Type B pancreatic cell (in vitro differentiated cells): ENCODE measurements at places on chromosomes 2 and 18. TPM values are rescaled to one million over a fixed set of nuclear protein-coding genes. Genes with fewer than 3 reads are reported as not detected.

GRCh38 chr2:236855866-236856847, 229.5 kb upstream of the COPS8 start:
- peak overlapping the region; percentile 63 for H3K4me3 ChIP-seq
- H3K4me1 ChIP-seq: peaks cover 79% of the 10 kb centered on the region
- H3K36me3 ChIP-seq: peaks cover 5% of the 10 kb centered on the region
- H3K27me3 ChIP-seq: peaks cover 20% of the 10 kb centered on the region
- peak; percentile 66 for DNase-seq

- peaks cover 92% of the 10 kb centered on the region for H3K27me3 ChIP-seq
- no peaks in the 10 kb centered on the region for H3K4me1 ChIP-seq
- H3K36me3 ChIP-seq: no peaks in the 10 kb centered on the region
- H3K27ac ChIP-seq: no peak overlapping the region
- no peak overlapping the region for H3K4me3 ChIP-seq
- DNase-seq: no peak
These were observed 5.4 kb downstream of the MARCHF4 start for GRCh38 chr2:216366777-216367471.

DNA sequence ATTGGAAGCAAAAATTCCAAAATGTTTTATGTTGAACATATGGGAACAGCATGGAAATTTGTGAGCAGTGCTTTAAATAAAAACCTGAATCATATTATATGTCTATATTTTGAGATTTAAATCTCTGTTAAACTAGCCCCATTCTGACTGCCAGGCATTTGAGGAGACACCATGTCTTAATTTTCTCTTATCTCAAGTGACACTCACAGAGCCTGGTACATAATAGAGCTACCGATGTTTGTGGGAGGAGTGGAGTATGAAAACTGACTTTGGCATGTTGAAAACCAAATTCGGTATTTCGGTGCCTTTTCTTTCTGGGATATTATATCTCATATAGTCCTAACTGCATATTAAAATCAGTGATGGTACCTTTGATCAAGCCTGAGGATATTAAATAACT, 124.1 kb downstream of the PTPRM start:
- H3K27ac ChIP-seq: no peak overlapping the region
- no peak overlapping the region for H3K4me3 ChIP-seq
- H3K4me1 ChIP-seq: no peaks in the 10 kb centered on the region
- H3K27me3 ChIP-seq: no peaks in the 10 kb centered on the region
- DNase-seq: no peak
- no peaks in the 10 kb centered on the region for H3K36me3 ChIP-seq

- no peaks in the 10 kb centered on the region for H3K36me3 ChIP-seq
- no peak overlapping the region for H3K27ac ChIP-seq
- H3K4me1 ChIP-seq: peaks cover 15% of the 10 kb centered on the region
- DNase-seq: no peak
- H3K4me3 ChIP-seq: no peak overlapping the region
- peaks cover 3% of the 10 kb centered on the region for H3K27me3 ChIP-seq
These were observed 133.5 kb downstream of the FAM124B start for GRCh38 chr2:224268441-224268840.

- DNase-seq: no peak
- no peaks in the 10 kb centered on the region for H3K27me3 ChIP-seq
- H3K36me3 ChIP-seq: no peaks in the 10 kb centered on the region
- H3K27ac ChIP-seq: no peak overlapping the region
- H3K4me1 ChIP-seq: no peaks in the 10 kb centered on the region
These were observed 343.6 kb downstream of the TDRD15 start for GRCh38 chr2:21467280-21467818.

- H3K27me3 ChIP-seq: no peaks in the 10 kb centered on the region
- H3K27ac ChIP-seq: no peak overlapping the region
- DNase-seq: no peak
These were observed 658.8 kb upstream of the ID2 start for GRCh38 chr2:8022908-8023640.

GRCh38 chr2:236641051-236641726, 71.6 kb downstream of the ACKR3 start:
- H3K27me3 ChIP-seq: no peaks in the 10 kb centered on the region
- H3K27ac ChIP-seq: no peak overlapping the region
- DNase-seq: no peak
- H3K4me1 ChIP-seq: peaks cover 16% of the 10 kb centered on the region
- H3K36me3 ChIP-seq: peaks cover 8% of the 10 kb centered on the region

DNA sequence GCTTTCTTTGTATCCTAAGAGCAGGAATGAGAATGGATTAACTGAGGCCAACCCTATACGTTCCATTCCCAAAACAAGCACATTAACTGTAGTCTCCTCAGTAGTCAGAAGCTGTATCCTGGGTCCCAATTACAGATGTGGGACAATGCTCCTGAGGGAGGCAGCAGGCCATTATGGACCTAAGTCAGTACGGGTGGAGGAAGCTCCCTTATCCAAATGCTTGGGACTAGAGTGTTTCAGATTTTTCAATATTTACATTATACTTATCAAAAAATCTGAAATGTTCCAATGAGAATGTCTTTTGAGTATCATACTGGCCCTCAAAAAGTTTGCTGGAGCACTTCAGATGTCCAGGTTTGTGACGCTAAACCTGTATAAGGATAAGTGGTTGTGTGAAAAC, 90.1 kb downstream of the PRELID3A start:
- no peak overlapping the region for H3K4me3 ChIP-seq
- H3K4me1 ChIP-seq: no peaks in the 10 kb centered on the region
- no peak for DNase-seq
- no peak overlapping the region for H3K27ac ChIP-seq
- H3K27me3 ChIP-seq: no peaks in the 10 kb centered on the region

- H3K36me3 ChIP-seq: no peaks in the 10 kb centered on the region
- H3K4me1 ChIP-seq: no peaks in the 10 kb centered on the region
- DNase-seq: no peak
- H3K27me3 ChIP-seq: peaks cover 7% of the 10 kb centered on the region
These were observed 25.8 kb upstream of the IL18RAP start for GRCh38 chr2:102397209-102397608.

GRCh38 chr18:58097121-58097906, 53.3 kb downstream of the NEDD4L start:
- H3K27me3 ChIP-seq: no peaks in the 10 kb centered on the region
- H3K27ac ChIP-seq: peak overlapping the region; percentile 36
- H3K36me3 ChIP-seq: peaks cover 9% of the 10 kb centered on the region
- peaks cover 59% of the 10 kb centered on the region for H3K4me1 ChIP-seq
- no peak for DNase-seq

GRCh38 chr2:230868947-230869913, 4.5 kb downstream of the ITM2C start:
- H3K36me3 ChIP-seq: no peaks in the 10 kb centered on the region
- peak overlapping the region; percentile 95 for H3K27ac ChIP-seq
- H3K4me1 ChIP-seq: peaks cover 45% of the 10 kb centered on the region
- peak; percentile 64 for DNase-seq
- H3K27me3 ChIP-seq: no peaks in the 10 kb centered on the region

GRCh38 chr2:45986509-45986908, 310.7 kb upstream of the EPAS1 start:
- H3K27ac ChIP-seq: no peak overlapping the region
- no peak overlapping the region for H3K4me3 ChIP-seq
- H3K36me3 ChIP-seq: peaks cover 17% of the 10 kb centered on the region
- no peaks in the 10 kb centered on the region for H3K27me3 ChIP-seq

DNA sequence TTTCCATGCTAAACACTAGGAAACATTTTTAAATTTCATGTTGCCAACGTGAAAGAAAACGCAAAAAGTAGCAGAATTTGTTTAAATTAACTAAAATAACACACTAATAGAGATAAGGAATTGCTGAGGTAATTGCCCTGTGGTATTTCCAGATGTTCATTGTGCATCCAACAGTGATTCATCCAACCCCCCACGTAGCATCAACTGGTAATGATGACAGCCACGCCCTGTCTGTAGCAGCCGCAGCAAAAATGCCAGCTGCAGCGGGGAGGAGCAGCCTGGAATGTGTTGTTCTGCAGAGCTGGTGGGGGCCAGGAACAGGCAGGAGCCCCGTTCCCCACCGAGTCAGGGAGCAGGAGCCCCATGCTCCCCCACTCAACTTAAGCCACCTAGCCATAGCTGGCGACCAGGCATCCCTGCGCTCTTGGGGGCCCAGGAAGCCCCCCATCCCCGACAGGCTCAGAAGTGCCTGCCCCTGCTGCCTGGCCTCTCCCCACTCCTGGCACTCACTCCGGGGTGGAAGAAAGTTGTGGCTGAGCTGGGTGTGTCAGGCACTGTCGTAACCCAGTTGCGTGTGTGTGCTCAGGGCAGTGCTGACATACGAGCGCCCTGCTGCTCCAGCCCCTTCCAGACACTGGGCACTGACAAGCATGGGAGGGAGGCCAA, 695.1 kb upstream of the ACVR2A start:
- H3K27me3 ChIP-seq: no peaks in the 10 kb centered on the region
- H3K4me1 ChIP-seq: no peaks in the 10 kb centered on the region
- no peaks in the 10 kb centered on the region for H3K36me3 ChIP-seq
- no peak for DNase-seq
- no peak overlapping the region for H3K4me3 ChIP-seq
- H3K27ac ChIP-seq: no peak overlapping the region

DNA sequence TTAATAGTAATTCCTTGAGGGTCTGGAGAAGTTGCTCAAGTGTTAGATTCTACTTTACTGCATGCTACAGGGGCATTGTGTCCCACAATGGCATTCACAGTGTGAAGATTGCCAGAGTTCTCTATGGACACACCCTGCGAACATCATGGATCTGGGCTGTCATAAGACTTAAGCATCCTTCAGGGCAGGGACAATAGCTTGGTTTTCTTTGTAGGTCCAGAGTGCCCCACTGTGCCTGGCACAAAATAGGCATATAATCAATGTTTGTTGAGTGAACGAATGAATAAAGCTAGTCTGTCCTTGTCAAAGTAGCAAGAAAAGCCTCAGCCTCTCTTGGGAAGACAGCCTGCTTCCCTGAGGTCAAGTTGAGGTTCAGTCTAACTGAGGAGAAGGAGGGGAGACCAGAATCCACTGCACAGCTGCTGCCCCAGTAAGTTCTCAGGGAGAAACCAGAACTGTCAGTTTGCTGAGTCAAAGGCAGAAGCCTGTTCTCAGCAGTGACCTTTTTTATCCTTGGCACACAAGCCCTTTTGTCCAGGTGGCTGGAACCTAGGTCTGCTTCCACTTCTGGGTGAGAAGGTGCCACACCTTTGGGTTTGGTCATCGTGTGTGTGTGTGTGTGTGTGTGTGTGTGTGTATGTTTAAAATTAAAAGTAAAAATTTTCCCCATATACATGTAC, 15.0 kb downstream of the INPP4A start:
- H3K36me3 ChIP-seq: peaks cover 8% of the 10 kb centered on the region
- H3K27ac ChIP-seq: peak overlapping the region; percentile 55
- H3K4me3 ChIP-seq: no peak overlapping the region
- H3K27me3 ChIP-seq: no peaks in the 10 kb centered on the region
- peaks cover 47% of the 10 kb centered on the region for H3K4me1 ChIP-seq

- no peaks in the 10 kb centered on the region for H3K36me3 ChIP-seq
- no peak for DNase-seq
- no peak overlapping the region for H3K4me3 ChIP-seq
- peaks cover 61% of the 10 kb centered on the region for H3K27me3 ChIP-seq
- no peaks in the 10 kb centered on the region for H3K4me1 ChIP-seq
These were observed 78.1 kb downstream of the CIB4 start for GRCh38 chr2:26562811-26563645.

- no peak overlapping the region for H3K4me3 ChIP-seq
- H3K36me3 ChIP-seq: peaks cover 1% of the 10 kb centered on the region
- DNase-seq: no peak
- no peaks in the 10 kb centered on the region for H3K27me3 ChIP-seq
These were observed 28.5 kb downstream of the LCLAT1 start for GRCh38 chr2:30475542-30475941.

- H3K36me3 ChIP-seq: peaks cover 4% of the 10 kb centered on the region
- peak overlapping the region; percentile 95 for H3K27ac ChIP-seq
- peaks cover 5% of the 10 kb centered on the region for H3K27me3 ChIP-seq
- H3K4me3 ChIP-seq: peak overlapping the region; percentile 96
These were observed 2.8 kb downstream of the PHLPP1 start for GRCh38 chr18:62717925-62718800.

DNA sequence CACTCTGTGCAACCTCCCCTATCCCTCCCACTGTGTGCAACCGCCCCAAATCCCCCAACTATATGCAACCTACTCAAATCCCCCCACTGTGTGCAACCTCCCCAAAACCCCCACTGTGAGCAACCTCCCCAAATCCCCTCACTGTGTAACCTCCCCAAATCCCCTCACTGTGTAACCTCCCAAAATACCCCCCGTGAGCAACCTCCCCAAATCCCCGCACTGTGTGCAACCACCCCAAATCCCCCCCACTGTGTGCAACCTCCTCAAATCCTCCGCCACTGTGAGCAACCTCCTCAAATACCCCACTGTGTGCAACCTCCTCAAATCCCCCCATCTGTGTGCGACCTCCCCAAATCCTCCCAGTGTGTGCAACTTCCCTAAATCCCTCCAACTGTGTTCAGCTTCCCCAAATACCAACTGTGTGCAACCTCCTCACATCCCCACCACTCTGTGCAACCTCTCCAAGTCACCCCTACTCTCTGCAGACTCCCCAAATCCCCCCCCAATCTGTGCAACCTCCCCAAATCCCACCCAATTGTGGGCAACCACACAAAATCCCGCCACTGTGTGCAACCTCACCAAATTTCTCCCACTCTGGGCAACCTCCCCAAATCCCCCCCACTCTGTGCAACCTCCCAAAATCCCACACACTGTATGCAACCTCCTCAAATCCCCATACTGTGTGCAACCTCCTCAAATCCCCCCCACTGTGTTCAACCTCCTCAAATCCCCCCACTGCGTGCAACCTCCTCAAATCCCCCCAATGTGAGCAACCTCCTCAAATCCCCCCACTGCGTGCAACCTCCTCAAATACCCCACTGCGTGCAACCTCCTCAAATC, 114.1 kb downstream of the TPO start:
- no peaks in the 10 kb centered on the region for H3K4me1 ChIP-seq
- no peak for DNase-seq
- no peaks in the 10 kb centered on the region for H3K36me3 ChIP-seq
- H3K4me3 ChIP-seq: no peak overlapping the region
- no peak overlapping the region for H3K27ac ChIP-seq
- H3K27me3 ChIP-seq: peaks cover 3% of the 10 kb centered on the region

DNA sequence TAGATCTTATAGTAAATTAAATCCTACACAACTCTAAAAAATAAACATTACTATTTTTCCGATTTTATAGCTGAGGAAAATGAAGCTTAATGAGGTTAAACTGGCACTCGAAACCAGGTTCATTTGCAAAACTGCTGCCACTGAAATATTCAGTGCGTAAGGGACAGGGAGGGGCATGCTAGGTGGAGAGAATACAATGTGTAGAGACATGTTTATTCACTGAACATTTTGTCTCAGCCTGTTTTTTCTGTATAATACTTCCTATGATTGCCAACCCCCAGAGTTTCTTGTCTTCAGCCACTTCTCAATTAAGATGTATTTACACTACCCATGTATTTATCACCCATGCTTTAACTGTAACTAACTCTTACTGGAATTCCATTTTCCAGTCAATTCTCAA, 31.6 kb upstream of the ZNF804A start:
- no peaks in the 10 kb centered on the region for H3K4me1 ChIP-seq
- H3K27me3 ChIP-seq: no peaks in the 10 kb centered on the region
- no peak for DNase-seq
- no peaks in the 10 kb centered on the region for H3K36me3 ChIP-seq
- no peak overlapping the region for H3K27ac ChIP-seq
- no peak overlapping the region for H3K4me3 ChIP-seq

GRCh38 chr18:41618147-41618546, 336.9 kb upstream of the PIK3C3 start:
- H3K4me3 ChIP-seq: no peak overlapping the region
- H3K27ac ChIP-seq: no peak overlapping the region
- H3K36me3 ChIP-seq: no peaks in the 10 kb centered on the region
- peaks cover 8% of the 10 kb centered on the region for H3K4me1 ChIP-seq

SP5 gene
- total RNA-seq: 1.1 and 4.4 TPM in 2 replicates

VIL1 gene
- total RNA-seq: 64.6 and 142 TPM in 2 replicates

SPAG16 gene
- total RNA-seq: 54.8 and 70.6 TPM in 2 replicates

THSD7B gene
- 2.1 and 9.8 TPM in 2 replicates for total RNA-seq

EVX2 gene
- 0.10 TPM in 1 of 2 replicates, not detected in the other for total RNA-seq

REG3A gene
- total RNA-seq: 0.95 and 4.0 TPM in 2 replicates

TIA1 gene
- 176 and 300 TPM in 2 replicates for total RNA-seq

VPS54 gene
- total RNA-seq: 21.5 and 23.3 TPM in 2 replicates

MARCO gene
- total RNA-seq: 1.1 and 1.6 TPM in 2 replicates
